ENCODE measurements at places on chromosomes 7 and 10. TPM values are rescaled to one million over a fixed set of nuclear protein-coding genes. Genes with fewer than 3 reads are reported as not detected.

- H3K27ac ChIP-seq = no peak overlapping the region
- peaks cover 34% of the 10 kb centered on the region for H3K27me3 ChIP-seq
- no peak for DNase-seq
- H3K4me3 ChIP-seq = no peak overlapping the region
- H3K4me1 ChIP-seq = no peaks in the 10 kb centered on the region
Measured at GRCh38 chr10:100333106-100333505, 3.1 kb upstream of the PKD2L1 start.

DNA sequence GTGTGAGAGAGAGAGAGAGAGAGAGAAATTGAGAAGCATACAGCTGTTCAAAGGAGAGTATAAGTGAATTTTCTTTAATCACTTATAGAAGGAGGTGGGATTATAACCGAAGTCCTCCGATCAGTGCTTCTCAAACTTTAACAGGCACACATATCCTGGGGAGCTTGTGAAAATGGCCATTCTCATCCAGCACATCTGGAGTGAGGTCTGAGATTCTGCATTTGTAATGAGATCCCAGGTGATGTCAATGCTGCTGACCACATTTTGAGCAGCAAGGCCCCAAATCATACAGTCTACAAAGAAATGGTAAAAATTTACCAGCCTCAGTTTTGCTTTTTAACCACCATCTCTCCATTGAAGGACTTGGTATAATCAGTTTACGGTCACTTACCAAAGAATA is 219.0 kb downstream of the PTEN start:
- no peak overlapping the region for H3K27ac ChIP-seq
- H3K4me1 ChIP-seq = no peaks in the 10 kb centered on the region
- no peaks in the 10 kb centered on the region for H3K27me3 ChIP-seq
- no peak for DNase-seq

DNA sequence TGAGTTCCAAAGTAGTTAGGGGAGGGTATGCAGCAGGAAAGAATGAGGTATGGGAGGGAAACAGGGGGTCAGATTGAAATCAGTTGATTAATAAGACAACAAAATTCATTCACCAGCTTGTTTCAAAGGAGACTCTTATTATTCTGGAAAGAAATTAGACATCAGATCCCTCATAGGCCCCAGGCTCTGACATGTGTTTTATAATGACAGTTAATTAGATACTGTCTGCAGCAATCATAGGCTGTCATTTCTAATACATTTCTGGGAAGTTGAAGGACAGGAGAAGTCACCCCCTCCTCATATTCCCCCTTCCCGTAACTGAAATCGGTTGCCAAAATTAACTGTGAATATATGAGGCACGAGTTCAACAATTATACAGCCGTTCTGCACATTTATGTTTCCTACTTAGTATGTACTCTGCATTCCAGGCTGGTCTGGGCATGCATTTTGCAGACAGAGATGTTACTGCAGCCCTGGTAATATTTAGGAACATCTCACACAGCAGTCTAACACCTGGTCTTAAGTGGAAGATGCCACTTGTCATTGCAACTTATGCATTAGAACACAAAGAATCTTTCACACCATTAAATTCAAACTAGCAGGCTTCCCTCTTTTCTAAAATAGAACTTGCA is 355.2 kb upstream of the LRGUK start:
- H3K27ac ChIP-seq = no peak overlapping the region
- H3K36me3 ChIP-seq = no peaks in the 10 kb centered on the region
- no peaks in the 10 kb centered on the region for H3K27me3 ChIP-seq
- no peak for DNase-seq
- H3K4me3 ChIP-seq = no peak overlapping the region

GRCh38 chr7:129903935-129904334 is 48.8 kb downstream of the UBE2H start:
- no peak overlapping the region for H3K4me3 ChIP-seq
- H3K36me3 ChIP-seq = peaks cover 33% of the 10 kb centered on the region
- no peak for DNase-seq

DNA sequence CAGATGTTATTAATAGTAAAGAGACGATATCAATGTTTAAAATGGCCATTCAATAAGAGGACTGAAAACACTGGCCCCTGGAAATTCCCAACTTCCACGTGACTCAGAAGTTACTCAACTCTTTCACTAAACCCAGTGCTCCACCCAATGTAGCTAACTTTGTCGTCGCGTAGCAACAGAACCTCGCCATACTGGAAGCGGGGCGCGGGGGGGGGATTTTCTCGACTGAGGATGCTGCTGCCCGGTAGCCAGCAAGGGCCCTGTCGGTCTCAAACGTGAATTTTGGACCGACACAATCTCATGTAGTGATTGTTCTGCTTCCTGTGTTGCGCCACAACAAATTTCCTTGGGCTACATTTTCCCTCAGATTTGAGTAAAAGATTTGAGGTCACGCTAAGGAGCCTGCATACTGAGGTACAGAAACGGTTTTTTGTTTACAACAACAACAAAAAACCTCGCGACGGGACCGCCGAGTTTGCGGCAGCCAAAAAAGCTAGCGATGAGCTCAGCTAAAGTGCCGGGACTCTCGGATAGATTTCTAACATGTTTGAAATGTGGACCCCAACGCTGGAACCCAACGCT is 977 bp upstream of the SFR1 start:
- DNase-seq = peak; percentile 98
- H3K36me3 ChIP-seq = no peaks in the 10 kb centered on the region
- H3K27me3 ChIP-seq = no peaks in the 10 kb centered on the region

GRCh38 chr7:130365511-130366441 is 14.5 kb upstream of the CPA1 start:
- no peaks in the 10 kb centered on the region for H3K27me3 ChIP-seq
- H3K4me1 ChIP-seq = peaks cover 82% of the 10 kb centered on the region
- peak overlapping the region; percentile 98 for H3K27ac ChIP-seq
- H3K36me3 ChIP-seq = no peaks in the 10 kb centered on the region
- DNase-seq = peak; percentile 97

EPHA1 gene
- not detected for total RNA-seq

PRPS1L1 gene
- not detected for total RNA-seq

DNA sequence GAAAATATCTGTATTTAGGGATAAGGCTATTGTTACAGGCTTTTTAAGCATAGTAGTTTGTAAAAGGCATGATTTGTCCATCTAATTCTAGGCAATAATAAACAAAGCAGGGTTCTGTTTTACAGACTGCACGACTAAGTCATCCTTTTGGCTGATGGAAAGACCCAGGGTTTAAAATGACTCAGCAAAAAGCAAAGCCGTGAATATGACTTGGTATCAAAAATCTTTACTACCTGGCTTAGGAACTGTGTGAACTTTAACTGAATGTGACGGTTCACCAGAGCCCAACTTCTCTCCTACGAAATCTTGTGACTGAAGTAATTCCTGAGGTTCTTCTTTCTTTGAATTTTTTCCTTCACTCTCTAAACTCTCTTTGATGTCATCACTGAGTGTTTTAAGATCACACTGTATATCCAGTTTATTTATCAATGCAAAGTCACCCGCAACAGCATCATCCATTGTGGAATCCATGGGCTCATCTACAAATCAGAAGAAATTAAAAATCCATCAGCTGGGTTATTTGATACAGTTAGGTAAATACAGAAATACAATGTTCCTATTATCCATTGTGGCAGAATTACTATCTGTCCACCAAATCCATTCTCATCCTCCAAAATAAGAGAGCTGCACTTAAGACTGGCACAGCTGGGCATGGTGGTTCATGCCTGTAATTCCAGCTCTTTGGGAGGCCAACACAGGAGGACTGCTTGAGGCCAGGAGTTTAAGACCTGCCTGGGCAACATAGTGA is 17.0 kb downstream of the ATE1 start:
- no peaks in the 10 kb centered on the region for H3K4me1 ChIP-seq
- H3K27ac ChIP-seq = no peak overlapping the region
- no peak overlapping the region for H3K4me3 ChIP-seq
- no peak for DNase-seq
- peaks cover 39% of the 10 kb centered on the region for H3K36me3 ChIP-seq

MYPN gene
- total RNA-seq = 69.2 TPM

DNA sequence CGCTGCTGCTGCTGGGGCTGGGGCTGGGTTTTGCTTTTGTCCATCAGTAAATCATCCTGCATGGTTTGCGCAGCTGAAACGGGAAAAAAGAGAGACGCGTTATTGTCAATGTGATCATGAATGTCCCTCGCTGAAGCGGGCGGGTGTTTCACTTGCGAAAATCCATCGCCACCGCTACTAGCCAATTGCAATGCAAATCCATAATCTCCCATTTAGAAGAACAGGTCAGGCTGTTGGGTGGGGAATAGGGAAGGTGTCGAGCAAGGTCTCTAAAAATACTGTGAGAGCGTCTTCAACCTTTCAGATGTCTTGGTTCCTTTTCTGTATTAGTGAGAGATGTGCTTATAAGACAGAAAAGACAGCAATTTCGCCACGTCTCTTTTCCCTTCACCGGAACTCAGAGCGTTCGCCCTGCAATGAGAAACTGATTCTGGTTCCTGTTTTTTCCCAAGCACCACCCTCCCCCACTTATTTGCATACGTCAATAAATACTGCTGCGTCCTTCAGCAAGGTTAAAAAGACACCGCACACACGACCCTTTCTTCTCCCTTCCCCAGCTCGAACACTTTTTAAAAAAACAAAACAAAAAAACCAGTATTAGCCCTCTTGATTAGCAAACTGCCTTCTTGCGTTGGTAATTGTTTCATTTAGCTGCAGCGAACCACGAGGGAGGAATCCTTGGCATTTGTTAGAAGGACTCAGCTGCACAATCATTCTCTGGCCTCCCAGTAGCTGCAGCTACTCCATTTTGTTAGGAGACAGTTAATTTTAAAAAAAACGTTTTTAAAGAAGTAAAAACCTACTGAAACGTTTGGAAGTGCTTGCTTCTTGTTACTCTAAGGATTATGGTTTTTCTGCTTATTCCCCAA is 50.4 kb downstream of the CPEB3 start:
- H3K27ac ChIP-seq = peak overlapping the region; percentile 92
- peaks cover 11% of the 10 kb centered on the region for H3K4me1 ChIP-seq
- H3K36me3 ChIP-seq = no peaks in the 10 kb centered on the region
- H3K4me3 ChIP-seq = peak overlapping the region; percentile 82

GRCh38 chr10:116848032-116848943 is 1.0 kb upstream of the ENO4 start:
- H3K27me3 ChIP-seq = peaks cover 22% of the 10 kb centered on the region
- no peak for DNase-seq
- peaks cover 12% of the 10 kb centered on the region for H3K4me1 ChIP-seq
- no peaks in the 10 kb centered on the region for H3K36me3 ChIP-seq
- H3K4me3 ChIP-seq = peak overlapping the region; percentile 76
- no peak overlapping the region for H3K27ac ChIP-seq

DNA sequence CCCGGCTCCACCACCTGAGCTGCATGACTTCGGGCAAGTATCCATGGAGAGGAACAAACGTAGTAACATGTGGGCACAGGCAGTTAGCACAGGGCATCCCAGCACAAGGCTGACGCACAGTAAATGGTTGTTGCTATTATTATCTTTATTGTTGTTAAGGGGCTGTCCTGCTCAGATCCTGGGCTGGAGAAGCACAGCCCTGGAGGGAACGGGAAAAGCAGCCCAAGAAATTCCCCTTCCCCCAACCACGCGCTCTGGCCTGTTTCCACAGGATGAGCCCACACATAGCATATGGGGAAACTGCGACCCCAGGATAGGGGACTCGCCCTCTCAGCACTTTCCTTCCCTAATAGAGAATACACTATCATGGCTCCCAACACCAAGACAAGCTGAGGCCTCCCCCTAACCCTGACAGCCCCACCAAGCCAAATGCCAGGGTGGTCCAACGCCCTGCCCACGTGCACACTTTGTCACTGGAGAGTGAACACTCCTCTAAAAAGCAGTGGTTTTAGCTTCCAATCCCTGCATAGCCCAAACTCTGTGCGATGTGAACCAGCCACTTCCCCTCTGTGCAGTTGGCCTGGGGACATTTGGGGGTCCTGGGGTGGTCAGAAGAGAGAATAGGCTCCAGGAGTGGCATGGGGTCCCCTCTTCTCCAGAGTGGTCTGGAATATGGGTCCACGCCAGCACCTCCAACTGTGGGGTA is 11.0 kb downstream of the PSD start:
- H3K27me3 ChIP-seq = peaks cover 49% of the 10 kb centered on the region
- no peak overlapping the region for H3K4me3 ChIP-seq
- no peak for DNase-seq
- no peak overlapping the region for H3K27ac ChIP-seq
- peaks cover 28% of the 10 kb centered on the region for H3K4me1 ChIP-seq

- peak overlapping the region; percentile 37 for H3K27ac ChIP-seq
- no peak overlapping the region for H3K4me3 ChIP-seq
- H3K4me1 ChIP-seq = peaks cover 20% of the 10 kb centered on the region
- no peaks in the 10 kb centered on the region for H3K27me3 ChIP-seq
Measured at GRCh38 chr7:109898-110556, 82.3 kb upstream of the FAM20C start.

GRCh38 chr10:28036587-28036986 is 37.7 kb upstream of the ODAD2 start:
- H3K27me3 ChIP-seq = peaks cover 2% of the 10 kb centered on the region
- no peak overlapping the region for H3K27ac ChIP-seq
- H3K4me3 ChIP-seq = no peak overlapping the region

DNA sequence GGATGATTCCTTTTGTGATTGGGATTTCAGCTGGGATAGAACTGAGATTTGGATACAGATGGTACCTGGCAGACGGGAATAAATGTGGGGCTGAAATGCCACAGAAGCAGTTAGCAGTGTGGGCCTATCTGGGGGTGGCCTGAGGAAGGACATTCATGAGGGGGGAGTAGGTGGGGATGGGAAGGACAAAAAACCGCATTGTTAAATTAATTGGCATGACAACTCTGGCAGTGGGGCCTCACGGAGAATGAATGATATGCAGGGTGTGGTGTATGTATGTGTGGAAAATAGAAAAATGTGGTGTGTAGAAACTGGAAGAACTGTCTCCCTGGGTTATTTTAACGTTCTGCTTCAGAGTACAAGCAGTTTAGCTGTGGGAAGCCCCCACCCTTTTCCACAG is 17.8 kb downstream of the SDK1 start:
- no peak overlapping the region for H3K4me3 ChIP-seq
- no peaks in the 10 kb centered on the region for H3K27me3 ChIP-seq
- H3K27ac ChIP-seq = no peak overlapping the region
- no peaks in the 10 kb centered on the region for H3K4me1 ChIP-seq
- DNase-seq = no peak

HGF gene
- total RNA-seq = 6.0 TPM

GRCh38 chr10:119687192-119688032 is 36.2 kb downstream of the BAG3 start:
- H3K27me3 ChIP-seq = no peaks in the 10 kb centered on the region
- H3K4me3 ChIP-seq = no peak overlapping the region
- no peaks in the 10 kb centered on the region for H3K36me3 ChIP-seq
- DNase-seq = no peak

DNA sequence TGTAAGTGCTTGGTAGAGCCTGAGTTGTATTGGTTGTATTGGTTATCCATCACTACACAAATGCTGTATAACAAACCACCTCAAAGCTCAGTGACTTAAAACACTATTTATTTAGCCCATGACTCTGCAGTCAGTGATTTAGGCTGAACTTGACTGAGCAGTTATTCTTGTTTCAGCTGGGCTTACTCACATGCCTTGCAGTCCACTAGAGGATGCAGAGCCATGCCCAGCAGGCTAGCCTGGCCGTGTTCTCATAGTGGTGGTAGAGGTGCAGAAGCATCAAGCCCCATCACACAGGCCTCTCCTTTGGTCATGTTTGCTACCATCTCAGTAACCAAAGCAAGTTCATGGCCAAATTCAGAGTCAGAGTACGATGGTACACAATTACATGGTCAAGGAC is 43.9 kb downstream of the LUC7L2 start:
- H3K4me3 ChIP-seq = no peak overlapping the region
- no peak overlapping the region for H3K27ac ChIP-seq
- H3K4me1 ChIP-seq = no peaks in the 10 kb centered on the region
- no peaks in the 10 kb centered on the region for H3K27me3 ChIP-seq
- DNase-seq = no peak

Data from muscle of leg (tissue), 16 donors.